GM04504 (cell line): ENCODE measurements at places on chromosomes 1 and 21.
A peak's percentile ranks its signal among the peaks of the same experiment; 100 is the strongest.

DNA sequence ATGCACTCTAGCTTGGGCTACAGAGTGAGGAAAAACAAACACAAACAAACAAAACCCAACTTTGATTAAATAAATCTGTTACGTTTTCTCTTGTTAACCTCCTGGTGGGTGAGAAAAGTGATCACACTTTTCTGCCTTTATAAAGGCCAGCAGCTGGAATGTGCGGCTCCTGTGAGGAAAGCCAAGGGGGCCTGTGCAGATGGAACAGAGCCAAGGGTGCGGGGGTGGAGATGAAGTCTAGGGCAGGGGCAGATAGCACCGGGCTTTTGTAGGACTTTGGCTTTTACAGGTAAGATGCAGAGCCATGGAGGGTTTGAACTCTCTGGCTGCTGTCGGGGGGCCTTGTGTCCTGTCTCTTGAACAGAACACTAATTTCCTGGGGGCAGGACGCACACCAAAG, 40.7 kb upstream of the GPR37L1 start:
- DNase-seq, result no peak

DNA sequence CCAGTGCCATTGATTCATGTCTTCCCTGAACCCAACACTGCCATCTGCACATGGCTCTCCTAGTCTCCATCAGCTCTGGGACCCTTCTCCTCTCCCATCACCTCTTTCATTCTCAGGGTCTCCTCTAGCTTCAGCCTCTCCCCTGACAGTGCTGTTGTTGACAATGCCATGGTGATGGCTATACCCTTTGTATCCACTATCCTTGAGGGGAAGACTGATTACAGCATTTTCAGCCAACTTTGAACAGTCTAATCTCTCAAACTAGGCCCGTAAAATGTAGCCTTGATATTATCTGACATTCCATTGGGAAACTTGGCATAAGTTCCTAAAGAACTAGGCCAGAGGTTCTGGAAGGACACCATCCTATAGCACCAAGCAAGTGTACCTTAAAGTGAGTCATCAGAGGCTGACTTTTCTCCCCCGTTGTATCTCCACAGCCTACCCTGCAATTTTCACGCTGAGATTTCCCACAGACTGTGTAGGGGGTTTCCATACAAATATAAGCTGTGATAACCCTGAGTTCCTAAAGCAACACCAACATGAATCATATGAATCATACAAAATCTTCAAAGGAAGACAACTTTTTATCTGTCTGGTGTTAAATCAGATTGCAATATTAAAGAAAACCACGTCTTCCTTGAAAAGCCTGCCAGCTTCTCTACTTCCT, 5.8 kb downstream of the HAO2 start:
- DNase-seq, result no peak

DNA sequence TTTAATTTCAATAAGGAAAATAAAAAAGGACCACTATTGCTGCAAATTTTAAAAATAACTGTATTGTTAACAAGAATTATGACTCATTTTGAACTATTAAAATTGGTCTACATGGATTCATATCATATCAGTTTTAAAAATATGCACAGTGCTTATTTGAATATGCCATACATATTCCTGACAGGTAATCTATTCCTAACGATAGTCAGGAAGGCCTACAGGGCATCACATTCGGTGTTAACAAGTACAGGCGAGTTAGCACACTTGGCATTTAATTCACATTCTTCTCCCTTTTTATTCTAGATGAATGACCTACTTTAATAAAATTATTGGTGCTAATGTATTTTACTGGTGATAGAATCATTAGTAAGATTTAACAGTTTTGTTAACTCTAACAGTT, 174.6 kb downstream of the USH2A start:
- DNase-seq, result no peak

GRCh38 chr1:93288558-93288957, 57.1 kb upstream of the DR1 start:
- no peak for DNase-seq

DNA sequence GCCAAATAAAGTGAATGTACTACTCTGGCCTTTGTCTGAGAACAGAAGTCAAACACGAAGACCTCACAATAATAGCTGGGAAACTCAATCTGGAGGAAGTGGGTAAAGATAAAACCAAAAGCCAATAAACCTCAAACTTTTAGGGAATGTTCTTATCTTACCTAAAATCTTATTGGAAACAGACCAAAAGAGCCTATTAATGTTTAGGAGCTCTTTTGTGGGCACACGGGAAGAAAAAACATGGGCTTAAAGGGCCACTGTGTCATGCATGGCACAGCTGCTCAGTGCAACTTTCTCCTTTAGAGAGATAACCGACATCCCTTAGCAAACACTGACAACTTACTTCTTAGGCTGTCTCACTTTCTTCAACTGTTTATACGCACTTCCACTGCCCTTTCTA, 16.1 kb downstream of the EIF2B3 start:
- DNase-seq, result no peak

DNA sequence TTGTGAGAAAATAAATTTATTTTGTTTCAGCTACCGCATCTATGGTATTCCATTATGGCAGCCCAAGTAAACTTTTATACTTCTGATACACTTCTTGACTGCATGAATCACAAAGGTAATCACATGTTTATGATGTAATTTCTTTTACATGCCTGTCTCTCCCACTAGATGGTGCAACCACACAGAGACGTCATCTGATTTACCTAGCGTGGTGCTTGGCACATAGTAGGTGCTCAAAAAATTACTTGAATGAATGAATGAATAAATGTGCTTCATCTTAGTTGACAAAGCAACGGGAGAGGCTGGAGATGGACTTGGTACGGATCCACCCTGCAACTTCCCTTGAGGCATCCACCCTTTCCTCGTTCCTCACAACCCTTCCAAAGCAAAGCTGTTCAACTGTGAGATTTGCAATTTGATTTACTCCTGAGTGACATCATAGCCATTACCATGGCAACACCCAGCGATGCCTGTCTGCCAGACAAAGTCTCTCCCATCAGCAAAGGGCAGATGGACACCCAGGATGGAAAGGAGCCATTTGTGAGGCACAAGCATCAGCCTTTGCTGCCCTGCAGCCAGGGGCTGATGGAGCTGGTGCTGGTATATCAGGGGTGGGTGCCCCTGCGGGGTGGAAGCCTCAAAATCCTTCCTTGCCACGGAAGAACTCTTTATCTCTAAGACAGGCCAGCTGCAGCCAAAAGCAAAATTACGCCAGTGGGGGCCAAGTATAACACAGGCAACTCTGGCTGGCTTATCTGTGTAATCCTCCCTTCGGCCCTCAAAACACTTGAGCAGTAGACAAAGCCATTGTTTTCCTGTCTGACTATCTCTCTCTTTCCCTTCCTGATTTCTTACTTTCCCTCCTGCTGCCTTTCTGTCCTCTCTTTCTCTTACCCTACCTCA, 18.9 kb upstream of the VWA5B1 start:
- DNase-seq, result no peak

DNA sequence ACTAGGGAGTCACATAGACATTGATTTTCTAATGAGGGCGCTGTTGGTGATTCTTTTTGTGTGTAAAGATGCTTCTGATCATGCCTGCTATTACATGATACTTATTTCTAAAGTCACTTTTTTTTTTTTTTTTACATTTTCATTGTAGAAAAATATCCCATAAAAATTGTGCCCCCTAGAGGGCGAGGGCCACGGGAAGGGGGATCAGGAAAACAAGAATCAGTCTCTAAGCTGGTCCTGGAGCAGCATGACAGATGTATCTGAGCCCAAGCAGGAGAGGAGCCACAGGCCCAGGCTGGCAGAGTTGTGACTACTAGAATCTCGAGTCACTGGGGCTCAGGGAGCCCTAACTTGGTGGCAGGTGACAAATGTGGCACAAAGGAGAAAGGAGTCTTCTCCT, 28.1 kb downstream of the ZSCAN20 start:
- DNase-seq, result no peak

DNA sequence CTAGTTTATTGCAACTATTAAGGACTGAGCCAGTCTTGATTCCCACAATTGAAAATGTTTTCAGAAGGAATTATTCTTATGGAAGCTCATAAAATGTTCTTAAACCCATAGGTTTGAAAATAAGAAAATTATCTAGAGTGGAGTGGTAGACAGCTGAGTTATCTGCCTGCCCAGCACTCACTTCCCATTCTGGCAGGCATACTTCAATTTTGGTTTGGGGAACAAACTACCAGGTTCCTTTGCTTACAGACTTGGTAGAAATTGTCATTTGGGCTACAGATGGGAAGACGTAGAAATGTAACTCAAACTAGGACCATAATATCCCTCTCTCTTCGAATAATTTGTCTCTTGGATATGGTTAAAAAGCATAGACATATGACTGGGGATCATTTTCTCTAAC, 18.4 kb downstream of the JUN start:
- DNase-seq, result no peak

DNA sequence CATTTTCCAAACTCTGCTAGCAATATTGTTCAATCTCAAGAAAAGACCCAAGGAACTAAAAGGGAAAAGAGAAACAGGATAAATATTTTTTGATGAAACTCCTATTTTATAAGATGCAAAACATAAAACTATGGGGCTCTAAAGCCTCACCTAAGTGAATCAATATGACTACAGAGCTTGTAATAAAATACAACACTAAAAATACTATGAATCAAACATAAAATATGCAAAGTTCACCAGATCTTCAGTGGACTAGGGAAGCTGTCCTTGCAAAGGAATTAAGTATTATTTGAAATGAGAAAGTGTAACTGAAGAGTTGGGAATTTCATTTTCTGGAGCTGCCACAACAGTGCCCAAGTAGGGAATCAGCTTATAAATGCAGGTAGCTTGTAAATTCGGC, 124.5 kb downstream of the CRB1 start:
- no peak for DNase-seq

DNA sequence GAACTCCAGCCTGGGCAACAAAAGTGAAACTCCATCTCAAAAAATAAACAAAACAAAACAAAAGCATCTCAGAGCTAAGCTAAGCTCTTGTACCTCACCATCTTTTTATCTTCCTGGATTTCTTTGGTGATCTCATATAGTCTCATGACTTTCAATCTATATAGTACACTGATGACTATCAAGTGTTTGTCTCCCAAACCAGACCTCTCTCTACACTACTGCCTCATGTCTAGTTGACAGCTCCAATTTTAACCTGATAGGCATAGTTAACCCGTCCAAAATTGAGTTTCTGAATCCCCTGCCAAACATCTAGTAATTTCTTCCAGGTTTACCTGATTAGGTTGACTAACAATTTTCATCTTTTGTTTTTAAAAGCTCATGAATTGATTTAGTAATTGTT, 151.7 kb downstream of the COP1 start:
- DNase-seq, result no peak

- DNase-seq, result no peak
Measured at GRCh38 chr1:28286111-28286510, 26.8 kb downstream of the SESN2 start.

DNA sequence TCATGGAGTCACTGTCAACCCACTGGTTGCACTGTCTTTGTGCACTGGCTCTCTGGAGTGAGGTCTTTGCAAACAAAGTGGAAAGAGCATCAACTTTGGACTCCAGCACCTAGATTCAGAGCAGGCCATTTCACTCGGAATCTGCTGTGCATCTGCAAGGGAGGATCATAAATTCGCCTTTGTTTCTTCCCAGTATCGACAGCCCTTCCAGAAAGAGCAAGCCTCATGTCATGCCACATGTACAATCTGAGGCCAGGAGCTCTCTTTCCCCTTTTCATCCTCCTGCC, 853 bp upstream of the PCSK9 start:
- no peak for DNase-seq

DNA sequence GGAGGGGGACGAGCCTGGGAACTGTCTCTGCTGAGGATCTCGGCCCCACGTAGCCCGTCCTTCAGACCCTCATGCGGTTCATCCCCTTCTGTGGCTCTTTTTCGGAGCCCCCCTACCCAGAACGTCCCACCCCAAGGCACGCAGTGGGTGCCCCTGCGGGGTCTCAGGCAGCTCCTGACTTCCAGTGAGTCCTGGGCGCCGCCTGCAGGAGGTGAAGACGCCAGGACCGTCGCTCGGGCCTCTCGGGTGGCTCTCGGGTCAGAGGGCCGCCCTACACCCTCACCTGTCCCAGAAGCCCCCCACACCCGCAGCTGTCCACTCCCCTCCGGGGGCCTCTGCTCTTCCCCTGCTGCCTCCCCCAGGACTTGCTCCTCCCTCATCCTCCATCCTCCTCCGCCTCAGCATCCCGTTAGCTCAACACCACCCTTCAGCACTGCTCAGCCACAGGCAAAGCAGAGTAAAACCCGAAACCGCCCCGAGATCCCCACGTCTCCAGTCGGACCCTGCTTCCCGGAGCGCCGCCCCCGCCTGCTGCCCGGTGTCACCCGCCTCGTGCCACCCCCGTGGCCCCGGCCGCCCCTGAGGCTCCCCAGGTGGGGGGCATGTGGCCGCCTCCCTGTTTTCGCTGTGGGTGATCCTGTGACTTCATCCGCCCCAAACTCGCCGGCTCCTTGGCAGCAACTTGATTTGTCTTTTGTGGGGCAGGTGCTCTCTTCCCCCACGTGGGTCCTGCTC, 13.3 kb upstream of the POFUT2 start:
- DNase-seq, result no peak

DNA sequence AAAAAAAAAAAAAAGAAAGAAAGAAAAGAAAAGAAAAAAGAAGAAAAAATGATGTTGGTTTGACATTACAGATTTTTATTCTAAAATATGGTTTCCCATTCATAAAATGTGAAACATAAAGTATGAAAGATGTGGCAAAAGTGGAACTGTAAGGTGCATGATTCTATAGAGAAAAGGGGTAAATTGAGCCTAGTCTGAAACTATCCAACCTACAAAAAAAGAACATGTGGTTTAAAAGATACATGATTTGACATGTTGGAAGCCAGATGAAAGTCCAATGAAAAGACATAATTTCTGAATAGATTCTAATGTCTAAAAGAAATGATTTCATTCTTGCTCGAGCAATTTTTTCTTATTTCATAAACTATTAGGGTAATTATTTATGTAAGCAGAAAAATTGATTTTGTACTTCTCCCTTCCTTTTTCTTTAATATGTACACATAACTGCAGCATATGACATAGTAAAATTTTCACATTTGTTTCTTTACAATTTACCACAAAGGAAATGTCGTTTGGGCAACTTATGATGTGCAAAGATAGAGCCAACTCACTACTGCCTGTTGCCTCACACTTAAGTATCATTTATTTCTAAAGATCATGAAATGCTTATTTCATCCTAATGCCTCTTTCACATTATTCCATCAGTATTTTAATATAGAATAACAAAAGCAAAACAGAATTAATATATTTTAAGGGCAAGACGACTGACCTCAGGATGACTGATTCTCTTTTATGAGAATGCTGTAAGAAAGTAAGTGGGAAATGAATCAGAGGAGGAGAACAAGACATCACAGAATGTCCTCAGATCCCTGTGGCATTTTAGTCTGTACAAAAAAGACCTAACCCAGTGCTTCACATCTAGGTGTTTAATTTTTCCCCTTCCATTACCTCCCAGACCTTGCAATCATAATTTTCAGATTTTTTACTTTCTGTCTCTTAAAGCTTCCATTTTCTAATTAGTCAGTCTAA, 165.8 kb upstream of the HMCN1 start:
- no peak for DNase-seq

- no peak for DNase-seq
Measured at GRCh38 chr1:61588736-61589672, 135.9 kb downstream of the TM2D1 start.

- peak; percentile 54 for DNase-seq
Measured at GRCh38 chr1:221697923-221698425, 43.9 kb downstream of the DUSP10 start.
